ENCODE measurements at places on chromosomes 1 and 21.

- DNase-seq: no peak
Measured at GRCh38 chr1:31306278-31306677, 9.4 kb downstream of the ZCCHC17 start.

DNA sequence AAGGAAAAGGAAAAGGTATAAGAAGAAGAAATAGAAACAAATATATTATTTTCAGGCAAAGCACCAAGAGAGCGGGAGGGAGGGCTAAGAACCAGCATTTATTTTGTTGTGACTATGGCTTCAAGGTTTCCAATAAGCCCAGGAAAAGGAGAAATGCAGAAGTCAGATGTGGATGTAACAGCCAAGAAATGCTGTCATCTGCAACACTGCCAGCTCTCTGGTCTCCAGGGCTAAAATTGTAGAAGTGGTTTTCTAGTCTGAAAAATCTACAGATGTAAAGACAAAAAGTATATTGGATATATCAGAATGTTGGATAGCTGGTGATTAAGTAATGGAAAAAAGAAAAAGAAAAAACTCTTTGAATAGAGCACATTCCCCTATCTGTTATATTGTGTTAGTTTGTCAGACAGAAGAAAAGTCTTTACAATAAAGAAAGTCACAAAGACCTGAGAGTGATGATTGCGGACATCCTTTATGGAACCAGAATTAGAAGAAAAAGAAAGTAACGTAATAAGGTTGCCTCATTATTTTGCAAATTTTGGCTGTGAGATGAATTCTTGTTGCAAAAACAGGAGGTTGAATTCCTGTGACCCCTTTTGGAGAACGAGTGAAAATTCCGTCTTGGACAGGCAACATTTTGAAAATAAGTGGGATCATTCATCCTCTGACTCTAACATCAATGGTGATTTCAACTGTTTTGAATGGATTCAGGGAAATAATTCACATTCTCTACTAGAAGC lies 938.1 kb downstream of the TTLL7 start:
- no peak for DNase-seq

DNA sequence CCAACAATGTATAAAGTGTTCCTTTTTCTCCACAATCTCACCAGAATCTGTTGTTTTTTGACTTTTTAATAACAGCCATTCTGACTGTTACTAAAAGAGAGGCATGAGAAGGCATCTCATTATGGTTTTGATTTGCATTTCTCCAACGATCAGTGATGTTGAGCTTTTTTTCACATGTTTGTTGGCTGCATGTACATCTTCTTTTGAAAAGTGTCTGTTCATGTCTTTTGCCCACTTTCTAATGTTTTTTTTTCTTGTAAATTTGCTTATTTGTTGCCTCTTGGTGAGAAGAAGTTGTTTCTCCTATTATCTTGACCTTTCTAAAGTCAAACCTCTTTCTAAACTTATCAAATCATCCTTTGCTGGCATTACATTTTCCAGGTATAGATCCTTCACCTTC lies 80.8 kb downstream of the ACBD6 start:
- no peak for DNase-seq

DNA sequence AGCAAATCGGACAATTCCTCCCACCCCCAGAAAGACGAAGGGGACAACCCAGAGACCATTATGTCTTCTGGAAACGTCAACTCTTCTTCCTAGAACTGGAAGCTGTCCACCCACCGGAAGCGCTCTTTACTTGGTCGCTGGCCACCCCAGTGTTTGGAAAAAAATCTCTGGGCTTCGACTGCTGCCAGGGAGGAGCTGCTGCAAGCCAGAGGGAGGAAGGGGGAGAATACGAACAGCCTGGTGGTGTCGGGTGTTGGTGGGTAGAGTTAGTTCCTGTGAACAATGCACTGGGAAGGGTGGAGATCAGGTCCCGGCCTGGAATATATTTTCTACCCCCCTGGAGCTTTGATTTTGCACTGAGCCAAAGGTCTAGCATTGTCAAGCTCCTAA lies 3.2 kb downstream of the S1PR1 start:
- no peak for DNase-seq

DNA sequence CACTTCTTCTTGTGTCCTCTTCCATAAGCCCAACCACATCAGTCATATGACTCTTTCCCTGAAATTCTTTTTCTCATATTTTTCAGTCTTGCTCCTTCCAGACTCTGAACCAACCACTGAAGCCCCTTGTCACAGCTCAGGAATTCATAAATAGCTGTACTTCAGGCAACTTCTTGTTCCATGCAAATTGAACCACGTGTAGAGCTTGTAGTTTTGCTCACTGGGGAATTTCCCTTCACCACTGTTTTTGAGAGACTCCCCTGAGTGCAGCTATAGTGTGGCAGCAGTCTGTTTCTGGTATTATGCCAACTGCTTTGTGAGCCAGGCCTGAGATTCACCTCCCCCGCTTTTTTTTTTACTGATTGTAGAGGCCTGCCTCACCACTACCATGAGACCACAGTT lies 150.3 kb upstream of the SPAG17 start:
- peak; percentile 36 for DNase-seq

DNA sequence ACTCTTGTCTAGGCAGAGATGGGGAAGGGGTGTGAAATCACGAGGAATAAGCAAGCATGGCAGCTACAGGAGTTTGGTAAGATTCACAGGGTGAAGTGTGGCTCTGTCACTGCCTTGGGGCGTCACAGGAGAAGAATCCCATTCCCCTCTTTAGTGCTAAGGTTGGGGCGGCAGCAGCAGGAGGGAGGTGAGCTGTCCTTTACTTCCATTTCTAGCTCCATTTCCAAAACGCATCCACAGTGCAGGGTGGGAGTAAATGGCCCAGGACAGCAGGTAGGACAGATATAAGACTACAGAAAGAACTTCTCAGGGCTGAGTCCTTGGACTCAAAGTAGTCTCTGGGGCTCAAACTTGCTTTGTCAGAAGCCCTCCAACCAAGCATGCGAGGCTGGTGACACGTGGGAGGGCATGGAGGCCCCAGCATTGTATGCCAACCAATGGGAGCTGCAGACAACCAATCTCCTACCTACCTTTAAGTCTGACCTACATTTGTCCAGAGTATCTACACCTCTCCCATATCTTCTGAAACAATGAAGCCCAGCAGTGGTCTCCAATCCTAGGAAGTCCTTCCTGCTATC lies 8.5 kb downstream of the MEF2D start:
- peak; percentile 75 for DNase-seq

- no peak for DNase-seq
Measured at GRCh38 chr1:21499283-21499950, 9.8 kb upstream of the ALPL start.

DNA sequence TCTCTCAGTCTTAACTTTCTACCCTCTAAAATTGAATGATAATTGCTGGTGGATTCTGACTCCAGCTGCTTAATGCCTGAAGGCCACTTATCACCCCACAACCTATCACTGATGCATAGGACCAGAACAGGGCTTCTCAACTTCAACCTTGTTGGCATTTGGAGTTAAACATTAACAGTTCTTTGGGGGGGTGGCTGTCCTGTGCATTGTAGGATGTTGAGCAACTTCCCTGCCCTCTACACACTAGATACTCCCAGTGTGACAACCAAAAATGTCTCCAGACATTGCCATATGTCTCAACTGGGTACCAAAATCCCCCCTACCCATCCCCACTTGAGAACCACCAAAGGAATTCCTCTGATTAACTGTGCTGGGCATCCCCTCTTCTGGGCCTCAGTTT lies 275.4 kb upstream of the TMEM51 start:
- no peak for DNase-seq

DNA sequence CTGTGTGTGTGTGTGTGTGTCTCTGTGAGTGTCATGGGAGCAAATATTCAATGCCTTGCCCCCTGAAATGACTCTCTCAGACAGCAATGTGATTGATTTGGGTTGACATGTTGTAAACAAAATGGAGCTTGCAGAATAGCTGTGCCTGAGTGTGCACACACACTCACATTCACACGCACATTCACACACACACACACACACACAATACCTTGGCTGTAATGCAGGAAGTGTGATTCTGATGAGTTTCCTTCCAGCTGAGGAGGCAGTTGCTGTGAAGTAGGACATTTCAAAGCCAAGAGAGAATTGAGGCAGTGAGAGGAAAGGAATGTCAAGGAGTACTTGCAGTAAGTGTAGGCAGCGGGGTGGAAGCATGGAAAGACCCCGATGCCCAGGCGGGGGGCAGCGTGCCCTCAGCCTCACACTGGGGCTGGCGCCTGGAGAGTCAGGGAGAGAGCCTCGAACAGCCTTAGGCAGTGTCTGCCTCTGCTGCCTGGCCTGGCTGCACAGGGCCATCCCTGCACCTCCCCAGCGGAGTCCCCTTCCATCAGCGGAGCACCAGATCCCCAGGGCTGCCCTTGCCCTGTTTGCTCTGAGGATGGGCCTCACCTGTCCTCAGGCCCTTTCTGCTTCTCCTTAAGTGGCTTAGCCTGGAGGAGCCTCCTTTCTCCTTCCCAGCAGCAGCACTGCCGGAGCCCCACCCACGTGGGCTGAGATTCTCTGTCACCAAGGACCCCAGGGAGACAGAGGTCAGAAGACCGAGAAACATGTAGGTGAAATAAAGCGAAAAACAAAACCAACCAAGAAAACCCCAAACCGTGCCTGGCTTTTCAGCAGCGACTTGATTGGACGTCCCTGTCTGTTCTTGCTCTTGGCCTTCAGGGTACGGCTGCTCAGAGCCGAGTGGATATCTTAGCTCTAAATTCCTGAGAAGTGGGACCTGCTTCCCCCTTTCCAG lies 9.2 kb downstream of the VASH2 start:
- no peak for DNase-seq

DNA sequence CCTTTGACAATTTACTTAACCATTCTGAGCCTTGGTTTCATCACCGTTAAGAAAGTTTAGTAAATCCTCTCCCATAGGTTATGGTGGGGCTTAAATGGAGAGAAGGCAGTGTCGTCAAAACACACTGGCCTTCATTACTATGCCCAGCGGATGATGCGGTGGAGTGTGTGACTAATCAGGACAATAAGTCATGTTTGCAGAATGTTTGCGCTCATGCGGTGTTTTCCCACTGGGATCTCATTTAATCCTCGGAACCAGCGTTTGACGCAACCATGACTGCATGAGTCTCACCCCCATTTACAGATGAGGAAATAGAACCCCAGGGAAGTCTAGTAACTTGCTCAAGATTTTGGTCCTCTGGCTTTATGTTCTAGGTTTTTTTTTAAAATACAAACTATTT lies 17.5 kb downstream of the SLC26A9 start:
- no peak for DNase-seq

- no peak for DNase-seq
Measured at GRCh38 chr1:5796028-5796427, 196.2 kb downstream of the NPHP4 start.

GRCh38 chr1:66676613-66677298 lies 75.5 kb upstream of the DYNLT5 start:
- DNase-seq: no peak

DNA sequence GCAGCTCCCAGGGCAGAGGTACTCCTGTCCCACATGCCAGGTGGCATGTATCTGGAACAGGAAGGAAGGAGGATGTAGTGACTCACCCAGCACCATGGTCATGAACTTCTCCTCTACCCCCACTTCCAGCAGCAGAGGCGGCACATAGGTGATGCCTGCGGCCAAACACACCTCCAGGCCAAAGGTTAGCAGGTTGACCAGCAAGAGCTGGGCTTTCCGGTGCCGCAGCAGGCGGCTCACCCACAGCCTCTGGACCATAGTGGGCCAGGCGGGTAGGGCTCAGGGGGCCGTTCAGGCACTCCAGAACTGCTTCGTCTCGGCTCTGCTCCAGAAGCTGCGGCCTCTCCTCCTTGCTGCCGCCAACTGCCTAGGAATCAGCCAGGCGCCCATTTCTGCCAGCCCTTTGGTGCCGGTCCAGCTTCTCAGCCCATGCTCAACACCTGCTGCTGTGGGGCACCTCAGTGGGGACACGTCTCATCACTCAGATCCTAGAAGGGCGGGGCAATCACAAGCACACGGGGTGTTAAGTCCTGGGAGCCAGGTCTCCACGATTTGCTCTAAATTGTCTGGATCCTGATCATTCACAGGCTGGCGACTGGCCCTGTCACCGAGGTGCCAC lies 15.8 kb downstream of the SLC45A3 start:
- no peak for DNase-seq

DNA sequence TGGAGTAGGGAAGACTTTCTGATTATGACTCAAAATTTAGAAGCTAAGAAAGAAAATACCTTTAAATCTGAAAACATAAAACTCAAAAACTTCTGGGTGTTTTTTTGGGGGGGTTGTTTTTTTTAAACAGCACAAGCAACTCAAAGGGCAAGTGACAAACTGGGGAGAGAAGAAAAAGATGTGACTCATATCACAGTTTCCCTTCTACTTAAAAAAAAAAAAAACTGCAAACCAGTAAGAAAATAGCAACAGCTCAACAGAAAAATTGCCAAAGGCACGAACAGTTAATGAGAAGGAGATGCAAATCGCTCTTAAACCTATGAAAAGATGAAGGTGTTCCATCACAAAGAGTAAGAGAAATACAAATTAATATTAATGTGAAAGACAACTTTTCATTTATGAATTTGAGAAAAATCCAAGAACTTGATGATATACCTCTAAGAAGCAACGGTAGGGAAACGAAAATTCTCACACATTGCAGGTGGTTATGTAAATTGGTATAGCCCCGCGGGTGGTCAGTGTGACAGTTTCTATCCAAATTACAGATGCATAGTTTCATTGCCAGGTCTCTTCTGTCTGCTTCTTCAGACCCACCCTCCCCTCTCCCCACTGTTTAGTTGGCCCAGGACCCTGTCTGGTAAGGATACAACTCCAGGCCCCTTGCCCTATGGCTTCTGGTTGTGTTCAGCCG lies 9.0 kb downstream of the IFNAR2 start:
- peak; percentile 22 for DNase-seq

GRCh38 chr1:248627971-248628844 lies 6.7 kb downstream of the OR2T11 start:
- no peak for DNase-seq

DNA sequence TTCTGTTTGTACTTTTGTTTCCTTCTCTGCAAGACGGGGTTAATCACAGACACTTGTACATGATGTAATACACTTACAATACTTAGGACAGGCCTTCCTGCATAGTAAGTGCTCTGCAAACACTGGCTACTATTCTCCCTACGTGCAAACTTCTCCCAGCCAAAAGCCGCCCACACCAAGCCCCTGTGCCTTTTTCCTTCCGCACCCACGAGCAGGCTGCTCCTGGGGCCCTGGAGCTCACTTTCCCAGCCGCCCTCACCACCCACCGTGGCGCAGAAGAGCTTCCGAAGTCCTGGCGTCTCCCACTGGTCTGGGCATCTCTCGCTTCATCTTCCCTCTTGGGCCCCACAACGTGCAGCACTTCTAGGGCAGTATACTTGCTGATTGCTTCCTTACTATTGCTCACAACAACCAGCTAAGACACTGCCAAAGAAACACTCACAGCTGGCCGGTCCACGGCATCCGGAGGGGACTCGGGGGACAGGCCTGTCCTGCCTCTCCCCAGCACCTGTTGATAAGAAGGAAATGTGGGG lies 22.5 kb upstream of the GPR157 start:
- DNase-seq: no peak

DNA sequence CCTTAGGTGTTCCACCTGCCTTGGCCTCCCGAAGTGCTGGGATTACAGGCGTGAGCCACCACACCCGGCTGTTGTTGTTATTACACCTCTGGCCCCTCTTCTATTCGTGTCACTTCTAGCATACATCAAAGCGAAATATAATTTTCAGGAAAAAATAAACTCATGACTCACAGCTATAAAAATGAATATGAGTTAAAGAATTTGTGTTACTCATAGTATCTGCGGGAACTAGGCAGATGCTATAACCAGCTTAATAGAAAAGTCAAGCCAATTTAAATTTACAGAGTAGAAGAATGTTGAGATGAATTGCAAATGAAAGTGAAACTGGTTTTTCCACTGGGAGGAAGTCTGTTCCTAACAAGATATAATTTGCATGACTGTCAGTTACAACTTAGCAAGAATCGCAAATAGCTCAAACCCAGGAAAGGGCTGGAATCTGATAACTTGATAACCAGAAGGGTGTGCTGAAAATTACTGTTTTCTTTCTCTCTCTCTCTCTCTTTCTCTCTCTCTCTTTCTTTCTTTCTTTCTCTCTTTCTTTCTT lies 11.2 kb downstream of the OR2W3 start:
- DNase-seq: no peak

Measured in germinal center (tissue), 1 donor.